ENCODE measurements at places on chromosomes 7 and 10.

GRCh38 chr7:36794689-36795088, 70.4 kb upstream of the AOAH start:
- no peak for DNase-seq

DNA sequence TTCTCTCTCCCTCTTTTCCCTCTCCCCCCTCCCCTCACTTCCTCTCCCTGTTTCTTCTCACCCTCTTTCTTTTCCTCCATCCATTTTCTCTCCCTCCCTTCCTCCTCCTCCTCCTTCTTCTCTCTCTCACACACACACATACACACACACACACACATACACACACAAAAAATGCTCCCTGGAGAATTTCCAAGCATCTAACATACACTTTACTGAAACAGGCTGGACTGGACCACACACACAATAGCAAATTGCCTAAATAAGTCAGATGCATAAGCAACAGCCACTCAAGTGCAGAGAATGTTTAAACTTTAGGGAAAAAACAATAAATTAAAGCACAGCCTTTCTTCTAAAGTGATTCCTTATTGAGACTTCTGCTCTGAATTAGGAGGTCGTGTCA, 267.7 kb downstream of the FGFR2 start:
- no peak for DNase-seq

DNA sequence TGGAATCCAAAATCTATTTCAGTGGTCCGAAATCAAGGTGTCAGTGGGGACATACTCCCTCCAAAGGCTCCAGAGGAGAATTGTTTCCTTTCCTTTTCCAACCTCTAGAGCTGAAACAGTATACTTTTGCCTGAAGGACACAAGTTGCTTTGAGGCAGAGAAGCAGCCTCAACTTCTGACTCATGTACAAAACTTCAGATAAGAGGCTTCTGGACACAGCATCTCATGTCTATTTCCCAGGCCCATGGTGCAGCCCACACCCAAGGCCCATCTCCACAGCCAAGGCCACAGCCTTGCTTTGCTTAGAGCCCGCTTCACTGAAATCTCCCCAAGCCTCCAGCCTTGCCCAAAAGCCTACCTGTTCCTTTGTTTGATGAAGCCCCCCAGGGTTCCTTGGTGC, 68.9 kb downstream of the ZNF467 start:
- no peak for DNase-seq

GRCh38 chr7:16695621-16696237, 49.7 kb downstream of the BZW2 start:
- peak; percentile 29 for DNase-seq

DNA sequence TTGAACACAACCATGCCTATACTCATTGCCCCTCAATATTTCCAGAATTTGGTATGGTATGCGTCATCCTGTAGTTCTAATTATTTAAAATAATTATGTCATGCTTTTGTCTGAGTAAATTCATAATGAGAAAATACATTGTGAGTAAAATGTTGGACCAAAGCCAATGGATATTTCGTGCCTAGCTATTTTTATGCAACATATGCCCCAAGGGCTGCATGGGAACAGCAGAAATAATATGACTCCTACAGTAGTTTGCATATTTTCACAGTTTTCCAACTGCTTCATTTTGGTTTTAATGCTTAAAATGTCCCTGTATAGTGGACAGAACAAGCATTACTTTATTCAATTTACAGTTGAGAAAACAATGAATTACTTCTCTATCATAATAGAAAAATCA, 1115.6 kb upstream of the GHITM start:
- no peak for DNase-seq

- DNase-seq: no peak
Observed at GRCh38 chr7:69269806-69270205, 328.5 kb upstream of the AUTS2 start.

DNA sequence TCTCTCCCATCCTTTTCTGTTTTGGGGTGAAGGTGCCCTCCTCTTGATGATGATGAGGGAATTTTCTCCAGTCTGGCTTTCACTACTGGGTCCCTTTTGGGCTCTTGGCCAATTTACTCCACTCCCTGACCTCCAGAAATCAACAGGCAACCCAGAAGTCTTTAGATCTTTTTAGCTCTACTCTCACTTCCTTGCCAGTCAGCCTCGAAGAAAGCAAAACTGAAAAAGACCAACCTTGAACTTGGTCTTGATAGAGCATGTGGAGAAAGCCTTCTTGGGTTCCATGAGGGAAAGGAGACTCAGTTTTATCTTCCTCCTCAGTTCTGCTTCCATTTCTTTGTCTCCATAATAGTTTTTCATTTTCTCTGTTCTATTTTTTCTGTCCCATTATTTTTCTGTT, 91.4 kb upstream of the NPVF start:
- no peak for DNase-seq

DNA sequence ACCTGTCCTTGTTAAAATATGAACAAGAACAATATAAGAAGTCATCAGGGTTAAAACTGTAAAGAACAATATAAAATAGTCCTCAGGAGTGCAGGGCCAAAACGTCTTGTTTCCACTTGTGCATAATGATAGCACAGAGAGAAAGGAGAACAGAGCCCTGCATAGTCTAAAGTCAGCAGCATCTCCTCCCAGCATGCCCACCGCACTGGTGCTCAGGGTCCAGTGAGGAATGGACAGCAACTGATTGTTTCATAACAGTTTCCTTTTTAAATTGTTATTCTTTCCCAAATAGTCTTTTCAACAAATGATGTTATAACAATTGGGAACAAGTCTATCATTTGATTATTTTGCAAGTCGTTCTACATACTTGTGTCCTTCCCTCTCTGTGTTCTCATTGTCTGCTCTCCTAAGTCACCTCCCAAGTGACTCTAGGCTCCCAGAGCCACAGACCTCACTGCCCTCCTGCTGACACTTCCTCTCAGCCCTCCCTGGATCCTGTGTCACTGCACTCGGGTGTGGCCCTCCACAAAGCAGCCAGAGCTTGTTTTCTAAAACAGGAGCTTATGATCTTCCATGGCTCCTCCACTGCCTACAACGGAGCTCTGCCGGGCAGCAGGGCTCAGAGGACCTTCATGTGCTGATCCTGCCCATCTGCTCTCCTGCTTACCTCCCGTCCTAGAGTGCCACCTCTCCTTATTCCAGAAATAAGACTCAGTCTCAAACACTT, 27.6 kb downstream of the COBL start:
- no peak for DNase-seq

- DNase-seq: no peak
Observed at GRCh38 chr10:3636356-3637181, 148.4 kb downstream of the KLF6 start.

DNA sequence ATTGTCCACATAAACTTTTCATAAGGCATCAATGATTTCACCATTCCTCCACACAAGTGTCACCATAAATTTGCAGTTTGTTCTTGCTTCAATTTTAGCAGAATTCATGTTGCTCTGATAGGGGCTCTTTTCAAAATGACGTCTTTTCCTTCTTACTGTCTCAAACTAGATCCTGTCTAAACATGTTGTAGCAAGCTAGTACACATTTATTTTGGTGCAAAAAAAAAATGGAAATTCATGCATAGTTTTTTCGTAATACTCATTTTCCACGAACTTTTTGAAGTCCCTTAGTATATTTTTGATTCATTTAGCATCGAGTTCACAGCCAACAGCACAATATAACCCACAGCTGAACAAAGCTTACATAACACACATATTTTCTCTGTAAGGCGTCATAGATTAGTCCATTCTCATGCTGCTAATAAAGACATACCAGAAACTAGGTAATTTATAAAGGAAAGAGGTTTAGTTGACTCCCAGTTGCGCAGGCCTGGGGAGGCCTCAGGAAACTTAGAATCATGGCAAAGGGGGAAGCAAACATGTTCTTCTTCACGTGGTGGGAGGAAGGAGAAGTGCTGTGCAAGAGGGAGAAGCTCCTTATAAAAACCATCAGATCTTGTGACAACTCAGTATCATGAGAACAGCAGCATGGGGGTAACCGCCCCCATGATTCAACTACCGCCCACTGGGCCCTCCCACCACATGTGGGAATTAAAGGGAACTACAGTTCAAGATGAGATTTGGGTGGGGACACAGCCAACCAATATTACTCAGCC, 301.5 kb downstream of the CCDC3 start:
- DNase-seq: no peak

GRCh38 chr7:134315679-134316538, 821 bp downstream of the SLC35B4 start:
- no peak for DNase-seq

DNA sequence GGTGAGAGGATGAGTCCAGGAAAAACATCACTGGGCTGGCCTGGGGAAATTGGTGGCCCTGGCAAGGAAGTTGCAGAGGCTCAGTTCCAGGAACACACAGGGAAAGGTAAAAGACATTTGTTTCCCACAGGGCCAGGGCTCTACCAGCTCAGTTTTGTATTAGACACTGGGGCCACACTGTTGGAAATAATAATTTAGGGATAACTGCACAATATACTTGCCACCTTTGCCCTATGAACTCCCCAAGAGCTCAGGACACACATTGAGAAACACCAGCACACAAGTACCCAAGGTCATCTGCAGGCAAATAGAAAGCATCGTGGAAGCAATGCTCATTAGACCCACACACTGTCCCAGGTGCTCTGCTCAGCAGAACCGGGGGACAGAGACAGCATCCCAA, 617.6 kb downstream of the PTPRN2 start:
- DNase-seq: no peak

- peak; percentile 17 for DNase-seq
Observed at GRCh38 chr10:105262666-105263065, 621.6 kb downstream of the SORCS3 start.
